C1 segment of cervical spinal cord (tissue), 14 donors: ENCODE measurements at places on chromosomes 1 and 21.

- no peak for DNase-seq
Observed at GRCh38 chr1:11957897-11958296, 22.3 kb upstream of the MFN2 start.

DNA sequence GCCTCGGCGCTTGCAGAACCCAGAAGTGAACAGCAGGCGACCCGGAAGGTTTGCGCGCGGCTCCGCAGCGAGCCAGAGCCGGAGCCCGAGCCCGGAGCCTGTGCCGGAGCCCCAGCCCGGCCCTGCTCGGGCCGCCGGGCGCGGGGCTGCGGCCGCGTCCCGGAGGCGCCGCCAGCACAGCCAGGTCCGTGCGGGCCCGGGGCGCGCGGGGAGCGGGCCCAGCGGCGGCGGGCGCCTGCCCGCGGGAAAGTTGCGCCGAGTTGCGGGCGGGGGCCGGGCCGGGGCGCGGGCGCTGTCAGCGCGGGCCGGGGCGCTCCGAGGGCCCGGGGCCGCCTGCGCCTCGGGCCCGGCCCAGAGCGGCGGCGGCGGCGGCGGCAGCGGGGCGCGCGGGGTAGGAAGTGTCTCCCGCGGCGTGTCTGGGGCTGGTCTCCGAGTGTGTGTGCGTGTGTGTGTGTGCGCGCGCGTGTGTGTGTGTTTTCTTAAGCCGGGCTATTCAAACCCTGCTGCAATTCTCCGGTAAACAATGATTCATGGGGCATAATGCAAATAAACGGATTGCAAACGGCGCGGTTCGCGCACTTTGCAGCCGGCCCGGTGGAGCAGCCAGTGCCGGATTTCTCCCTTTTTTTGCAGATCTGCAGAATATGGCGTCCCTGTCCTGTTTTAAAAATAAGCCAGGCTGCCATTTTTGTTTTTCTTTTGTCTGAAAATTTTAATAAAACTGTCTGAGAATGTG is at the start of gene ZNF362:
ZNF362 (plus strand) TSS at position 22 of the 736 bp plus-strand sequence. CDS start 14,083 bp downstream, outside the sequence.
- DNase-seq = peak; percentile 76

DNA sequence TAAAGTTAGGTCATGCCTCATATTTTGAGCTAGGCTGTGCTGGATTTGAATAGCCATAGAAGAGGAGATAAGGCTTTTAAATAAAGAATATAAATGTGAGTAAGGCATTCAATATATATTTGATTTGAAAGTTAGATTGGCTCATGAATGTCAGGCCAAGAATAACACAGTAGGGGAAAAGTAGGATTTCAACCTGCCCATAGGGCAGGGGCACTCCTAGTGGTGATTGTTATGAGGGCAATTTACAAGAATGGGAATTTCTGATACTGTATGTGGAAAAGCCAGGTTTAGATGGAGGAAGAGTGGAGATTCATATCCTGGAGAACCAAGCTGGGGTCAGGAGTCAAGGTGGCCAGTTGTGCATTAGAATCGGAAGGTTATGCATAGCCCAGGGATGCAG is 74.9 kb downstream of the DNAH14 start:
- no peak for DNase-seq

GRCh38 chr21:32456497-32456918 is 44.0 kb downstream of the EVA1C start:
- no peak for DNase-seq

- no peak for DNase-seq
Observed at GRCh38 chr1:30172299-30172694, 551.1 kb downstream of the MATN1 start.

- no peak for DNase-seq
Observed at GRCh38 chr1:239739375-239739774, 352.3 kb upstream of the FMN2 start.
